Foreskin keratinocyte (primary cell): ENCODE measurements at places on chromosomes 13 and 19.

GRCh38 chr13:113897966-113898365 lies 34.1 kb upstream of the GAS6 start:
- no peak for DNase-seq

DNA sequence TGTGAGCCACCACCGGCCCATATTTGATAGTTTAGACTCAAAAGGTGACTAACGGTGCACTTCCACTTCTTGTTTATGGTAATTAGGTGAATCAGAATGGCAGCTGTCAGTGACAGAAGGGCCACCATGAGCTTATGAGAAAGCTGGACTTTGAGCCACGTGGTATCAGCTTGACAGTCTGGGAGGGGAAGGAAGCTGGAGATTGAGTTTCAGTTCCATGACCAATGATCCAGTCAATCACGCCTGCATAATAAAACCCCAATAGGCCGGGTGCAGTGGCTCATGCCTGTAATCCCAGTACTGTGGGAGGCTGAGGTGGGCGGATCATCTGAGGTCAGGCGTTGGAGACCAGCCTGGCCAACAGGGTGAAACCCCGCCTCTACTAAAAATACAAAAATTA lies 8.2 kb downstream of the EID2B start:
- no peak for DNase-seq

DNA sequence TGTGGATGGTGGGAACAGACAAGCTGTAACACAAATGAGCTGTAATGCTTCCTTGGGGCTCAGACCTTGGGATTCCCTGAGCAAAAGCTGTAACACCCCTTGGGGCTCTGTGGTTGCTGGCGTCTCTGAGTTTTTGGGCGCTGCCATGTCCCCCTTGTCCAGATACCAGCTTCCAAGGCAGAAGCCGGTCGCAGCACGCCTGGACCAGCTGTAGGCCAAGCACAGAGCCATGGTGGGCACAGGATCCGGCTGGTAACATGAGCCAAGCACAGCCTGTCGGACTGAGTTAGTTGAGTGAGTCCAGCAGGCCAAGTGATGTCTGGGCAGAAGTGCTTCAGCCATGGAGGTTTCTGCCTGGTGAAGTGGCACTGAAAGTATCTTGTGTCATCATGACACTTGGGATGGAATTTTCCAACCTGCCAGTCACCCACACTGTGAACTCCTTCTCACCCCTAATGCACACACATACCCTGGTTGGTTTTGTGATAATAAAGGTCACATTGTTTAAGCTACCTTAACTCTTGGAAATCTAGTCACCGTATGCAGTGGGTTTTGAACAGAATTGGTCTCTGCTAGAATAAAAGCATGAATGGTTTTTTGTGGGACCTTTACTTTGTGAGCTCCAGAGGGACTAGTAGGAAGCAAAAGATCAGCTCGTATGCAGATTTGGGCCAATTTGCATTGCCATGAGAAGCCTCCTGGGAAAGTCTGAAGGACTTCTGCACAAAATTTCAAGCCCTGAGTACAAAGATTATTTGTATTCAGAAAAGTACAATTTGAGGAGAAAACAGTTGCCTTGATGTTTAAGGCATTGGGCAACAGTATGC lies 7.0 kb upstream of the ZNF17 start:
- DNase-seq = no peak

DNA sequence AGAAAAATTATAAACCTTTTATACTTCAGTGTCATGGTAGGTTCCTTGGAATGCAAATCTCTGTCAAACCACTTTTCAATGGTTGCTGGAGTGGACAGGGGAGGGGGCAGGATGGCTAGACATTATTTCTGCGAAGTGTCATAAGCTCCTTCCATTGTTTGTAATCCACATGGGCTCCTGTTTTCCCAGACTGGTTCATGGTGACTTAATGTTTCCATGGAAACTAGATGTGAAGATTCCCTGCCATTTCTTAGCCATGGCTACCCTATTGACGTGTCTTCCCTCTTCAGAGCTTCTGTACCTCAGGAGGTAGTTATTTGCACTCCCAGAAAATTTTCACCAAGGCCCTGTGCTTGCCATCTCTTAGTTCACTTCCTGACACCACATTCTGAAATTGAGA lies 95.3 kb downstream of the UFM1 start:
- DNase-seq = no peak

DNA sequence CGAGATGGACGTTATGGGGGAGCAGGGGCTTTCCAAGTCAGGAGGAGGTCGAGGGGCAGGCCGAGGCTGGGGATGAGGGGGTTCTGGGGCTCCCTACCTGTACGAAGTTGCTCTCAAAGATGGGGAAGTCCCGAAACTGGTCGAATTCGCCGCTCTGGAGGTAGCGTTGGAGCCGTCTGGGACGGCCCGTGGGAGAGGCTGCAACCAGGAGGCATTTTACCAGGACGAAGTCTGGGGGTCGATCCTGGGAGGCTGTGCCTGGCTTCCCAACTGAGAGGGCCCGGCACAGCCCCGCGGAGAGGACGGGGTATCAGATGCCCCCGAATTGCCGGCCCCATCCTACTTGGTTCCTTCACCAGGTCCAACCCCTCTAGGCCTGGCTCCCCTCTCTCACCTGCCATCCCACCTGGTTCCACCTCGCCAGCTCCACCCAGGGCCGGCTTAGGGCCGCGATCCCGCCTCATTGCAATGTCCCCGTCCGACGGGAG lies 527 bp upstream of the EMC10 start:
- no peak for DNase-seq

GRCh38 chr13:27131906-27132305 lies 39.7 kb downstream of the USP12 start:
- DNase-seq = no peak

- no peak for DNase-seq
Measured at GRCh38 chr13:38899571-38899970, 91.1 kb downstream of the STOML3 start.

GRCh38 chr19:18898081-18898606 lies 2.2 kb upstream of the CERS1 start:
- no peak for DNase-seq
